ENCODE measurements at places on chromosomes 5 and 9. TPM values are rescaled to one million over a fixed set of nuclear protein-coding genes. Genes with fewer than 3 reads are reported as not detected.

MEIKIN gene
- total RNA-seq = not detected

GRIA1 gene
- 1.5 TPM for total RNA-seq

MOB3B gene
- total RNA-seq = 0.17 TPM

LCNL1 gene
- under 0.01 TPM for total RNA-seq

ECM2 gene
- 0.50 TPM for total RNA-seq

WNK2 gene
- not detected for total RNA-seq

LHX2 gene
- total RNA-seq = 0.15 TPM

SV2C gene
- not detected for total RNA-seq

TNC gene
- 39.7 TPM for total RNA-seq

PPIC gene
- total RNA-seq = 16.8 TPM

SLIT3 gene
- total RNA-seq = 0.34 TPM
